NCI-H2171 treated with DMSO at 0.1 percent for 48 hours (cell line): ENCODE measurements at places on chromosomes 3 and 15.
A peak's percentile ranks its signal among the peaks of the same experiment; 100 is the strongest.

GRCh38 chr3:70518356-70518755 lies 205.9 kb upstream of the MDFIC2 start:
- DNase-seq = peak; percentile 17

GRCh38 chr15:34582461-34583371 lies 735 bp downstream of the GOLGA8B start:
- DNase-seq = peak; percentile 23

GRCh38 chr15:96418146-96418545 lies 87.6 kb downstream of the NR2F2 start:
- no peak for DNase-seq

DNA sequence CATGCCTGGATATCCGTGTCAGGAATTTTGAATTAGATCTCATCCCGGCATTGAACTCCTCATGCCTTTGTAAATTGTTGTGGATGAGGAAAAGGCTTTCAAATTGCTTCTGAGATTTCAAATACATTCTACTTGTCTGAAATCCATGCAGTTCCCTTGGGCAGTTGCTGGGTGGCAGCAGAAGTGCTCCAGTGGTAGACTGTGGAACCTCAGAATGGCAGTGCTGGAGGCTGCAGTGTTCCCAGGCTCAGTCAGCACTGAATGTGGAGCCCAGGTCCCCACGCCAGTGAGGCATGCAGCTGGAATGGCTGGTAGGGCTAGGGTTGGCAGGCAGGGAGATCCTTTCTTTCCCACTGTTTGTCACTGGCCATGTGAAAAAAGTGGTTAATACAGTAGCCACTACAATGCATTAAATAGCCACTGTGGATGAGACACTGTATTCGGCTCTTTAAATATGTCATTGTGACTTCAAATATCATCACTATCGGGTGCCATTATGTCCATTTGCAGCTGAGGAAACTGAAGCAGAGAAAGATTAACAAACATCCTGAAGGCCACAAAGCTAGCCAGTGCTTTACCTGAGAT lies 98.6 kb downstream of the TPRG1 start:
- peak; percentile 78 for DNase-seq

DNA sequence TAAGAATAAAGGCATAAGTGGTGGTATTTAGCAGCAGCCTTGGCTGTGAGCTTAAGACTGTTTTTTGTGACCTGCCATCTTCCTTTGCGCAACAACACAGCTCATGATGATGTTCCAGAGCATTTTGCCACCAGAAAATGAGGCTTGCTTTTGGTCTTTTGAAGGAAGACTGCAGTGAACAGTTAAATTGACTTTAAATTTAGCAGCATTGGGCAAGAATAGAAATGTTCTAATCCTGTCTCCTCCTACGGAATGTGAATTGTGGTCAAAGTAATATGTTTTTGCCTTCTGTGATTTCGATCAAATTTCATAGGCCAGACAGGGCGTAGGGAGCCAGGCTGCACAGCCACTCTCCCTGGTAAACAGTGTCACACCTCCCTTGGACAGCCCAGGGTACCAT lies 460.7 kb upstream of the RASGRP1 start:
- DNase-seq = no peak

DNA sequence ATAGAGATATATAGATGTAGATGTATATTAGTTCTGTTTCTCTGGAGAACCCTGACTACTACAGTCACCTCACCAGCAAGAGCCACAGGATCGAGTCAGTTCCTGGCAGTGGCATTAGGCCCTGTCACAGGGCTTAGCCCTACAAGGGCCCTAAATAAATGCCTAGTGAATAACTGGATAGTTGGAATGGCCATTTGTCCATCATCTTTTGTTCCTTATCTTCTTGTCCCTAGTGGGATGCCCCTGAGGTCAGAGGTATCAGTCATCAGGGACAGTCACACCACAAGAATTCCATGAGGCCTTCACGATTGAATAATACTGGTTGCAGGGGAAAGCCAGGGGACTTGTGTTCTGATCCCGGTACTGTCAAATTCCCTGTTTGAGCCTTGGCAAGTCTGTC lies 204.9 kb upstream of the PPP2R3A start:
- DNase-seq = no peak

DNA sequence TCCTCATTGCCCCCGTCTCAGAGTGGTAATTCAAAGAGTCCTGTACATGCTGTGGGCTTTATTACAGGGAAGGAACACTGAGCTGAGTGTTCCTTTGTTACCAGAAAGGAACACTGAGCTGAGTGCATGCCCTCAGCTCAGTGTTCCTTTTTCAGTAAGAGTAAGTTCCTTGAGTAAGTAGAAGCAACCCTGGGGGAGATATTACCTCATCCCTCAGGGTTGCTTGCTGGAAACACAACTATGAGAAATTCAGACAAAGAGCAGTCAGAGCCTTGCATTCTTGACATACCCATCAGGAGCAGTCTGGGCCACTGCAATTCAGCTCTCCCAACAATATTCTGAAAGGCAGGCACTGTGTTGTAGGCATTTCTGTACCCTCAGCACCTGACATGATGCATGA lies 17.0 kb downstream of the CHRM5 start:
- DNase-seq = no peak

DNA sequence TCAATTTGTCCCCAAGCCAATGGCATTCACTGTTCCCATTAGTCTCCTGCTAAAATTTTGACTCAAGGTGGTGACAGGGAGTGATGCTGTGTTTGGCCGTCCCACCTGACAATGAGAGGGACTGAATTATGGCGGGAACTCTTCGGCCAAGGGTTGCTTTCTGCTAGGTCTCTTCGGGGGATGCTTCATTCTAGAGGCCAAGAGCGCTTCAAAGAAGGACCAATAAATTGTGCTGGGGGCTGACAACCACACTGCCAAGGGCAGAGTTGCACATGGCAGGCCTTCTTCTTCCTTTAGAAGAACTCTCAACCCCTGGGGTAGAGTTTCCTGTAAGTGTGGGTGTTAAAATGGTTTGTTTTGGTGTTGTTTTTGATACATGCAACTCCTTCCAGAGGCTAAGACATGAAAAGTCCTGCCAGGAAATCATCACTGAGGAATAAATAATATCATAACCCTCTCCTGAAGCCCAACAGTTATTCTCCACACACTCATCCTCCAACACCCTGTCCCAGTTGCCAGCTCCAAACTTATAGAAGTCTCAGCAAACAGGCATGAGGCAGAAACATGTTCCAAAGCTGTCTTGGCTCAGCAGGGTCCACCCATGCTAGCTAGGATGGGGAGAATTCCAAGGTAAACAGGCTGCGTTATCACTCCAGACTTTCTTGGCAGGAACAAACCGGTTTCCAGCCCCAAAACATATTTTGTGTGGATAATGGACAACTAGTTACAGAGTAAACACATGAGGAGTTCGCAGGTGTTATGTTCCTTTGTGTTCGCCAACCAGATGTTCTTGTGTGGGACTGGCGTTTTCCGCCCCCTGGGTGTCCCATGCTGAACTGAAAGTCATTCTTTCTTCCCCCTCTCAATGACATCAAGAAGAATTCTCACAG lies 396.7 kb upstream of the RGMA start:
- no peak for DNase-seq

DNA sequence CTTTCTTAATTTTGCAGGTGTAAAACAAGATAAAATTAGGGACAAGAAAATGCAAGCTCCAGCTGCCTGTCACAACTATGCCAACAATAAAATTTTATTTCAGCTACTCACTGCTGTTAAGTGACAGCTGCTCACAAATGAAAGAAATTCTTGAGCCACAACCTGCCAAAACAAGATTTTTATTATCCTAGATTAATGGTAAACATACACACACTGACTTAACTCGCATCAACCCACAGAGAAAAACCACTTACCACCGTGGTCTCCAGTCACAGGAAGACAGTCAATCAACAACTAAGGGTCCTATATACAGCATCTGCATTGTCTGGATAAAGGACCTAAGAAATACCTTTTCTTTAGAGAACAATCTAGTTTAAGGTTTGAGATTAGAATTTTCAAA lies 31.3 kb downstream of the EFL1 start:
- DNase-seq = no peak

- DNase-seq = no peak
These were observed 100.2 kb upstream of the BOC start for GRCh38 chr3:113111011-113111707.

DNA sequence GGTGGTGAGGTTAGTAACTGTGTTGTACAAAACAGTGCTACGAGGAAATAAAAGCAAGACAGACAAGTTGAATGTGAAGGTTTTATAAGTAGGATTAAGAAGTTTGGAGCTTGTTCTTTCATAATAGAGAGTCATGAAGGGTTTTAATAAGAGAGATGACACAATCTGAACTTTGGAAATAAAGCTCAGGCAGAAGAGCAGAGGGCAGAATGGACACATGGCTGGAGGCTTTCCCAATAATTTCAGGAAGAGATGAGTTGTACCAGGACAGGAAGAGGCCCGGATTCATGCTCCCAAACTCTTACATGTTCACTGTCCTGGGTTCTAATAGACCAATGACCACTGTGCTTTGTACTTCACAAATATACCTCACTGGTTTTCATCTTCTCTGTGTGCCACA lies 194.8 kb downstream of the SLC9A9 start:
- no peak for DNase-seq

- DNase-seq = no peak
These were observed 15.4 kb downstream of the CRTC3 start for GRCh38 chr15:90545095-90545494.

DNA sequence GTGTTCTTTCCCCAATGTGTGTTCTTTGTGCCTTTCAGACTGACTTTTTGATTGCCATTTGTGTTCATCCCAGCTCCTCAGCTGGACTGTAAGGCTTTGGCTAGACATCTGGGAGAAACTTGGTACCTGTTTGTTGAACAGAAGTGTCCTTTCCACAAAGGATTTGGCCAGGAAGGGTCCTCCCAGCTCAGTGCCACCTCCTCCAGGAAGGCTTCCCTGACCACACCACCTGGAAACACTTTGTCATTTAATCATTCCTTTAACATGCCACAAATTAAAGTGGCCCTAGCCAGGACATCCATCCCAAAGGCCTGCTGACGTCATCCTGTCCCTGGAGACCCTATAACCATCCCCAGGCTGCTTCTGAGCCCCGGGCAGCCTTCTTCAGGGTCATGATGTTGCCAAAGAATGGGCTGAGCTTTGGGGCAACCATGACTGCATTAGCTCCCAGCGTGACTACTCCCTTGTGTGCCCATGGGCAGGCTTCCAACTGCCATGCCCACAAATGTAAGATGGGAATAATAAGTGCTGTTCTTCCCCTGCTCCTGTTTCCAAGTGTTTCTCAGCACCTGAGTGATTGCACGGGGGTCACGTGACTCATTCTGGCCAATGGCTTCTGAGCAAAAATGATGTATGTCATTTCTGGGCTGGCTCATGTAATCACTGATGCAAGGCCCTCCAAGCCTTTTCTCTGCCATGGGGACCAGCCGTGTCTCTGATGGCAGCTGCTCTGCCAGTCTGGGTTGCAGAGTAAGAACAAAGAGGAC lies 112.5 kb upstream of the SMAD3 start:
- no peak for DNase-seq

DNA sequence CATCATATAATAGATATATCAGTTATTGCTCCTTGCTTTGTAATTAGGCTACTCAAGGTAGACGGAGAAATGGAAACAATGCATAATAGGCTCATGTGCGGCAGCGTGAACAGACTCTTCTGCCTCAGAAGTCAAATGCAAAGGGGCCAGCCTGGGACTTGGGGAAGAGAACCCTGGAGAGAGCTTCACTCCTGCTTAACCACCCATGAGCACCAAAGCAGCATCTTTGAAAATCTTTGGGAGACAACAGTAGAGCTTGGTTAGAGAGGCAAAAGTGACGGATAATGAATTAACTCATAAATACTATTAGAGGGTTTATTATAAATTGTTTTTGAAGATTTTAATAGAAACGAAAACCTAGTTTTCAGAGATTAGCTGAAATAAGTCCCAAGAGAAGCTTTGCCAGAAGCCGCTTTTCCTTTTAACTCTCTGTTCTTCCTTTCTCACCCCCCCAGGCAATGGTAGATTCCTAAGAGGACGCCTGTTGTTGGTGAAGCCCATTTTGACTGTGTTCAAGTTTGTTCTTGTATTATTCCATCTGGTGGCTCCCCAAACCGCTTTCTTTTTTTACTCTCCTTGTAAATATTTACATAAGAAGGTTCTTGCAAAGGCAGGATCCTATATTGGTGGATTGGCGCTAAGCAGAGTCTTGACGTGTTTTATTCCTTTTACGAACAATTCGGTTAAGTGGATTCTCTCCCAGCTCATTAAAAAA lies 196.0 kb upstream of the TPRG1 start:
- DNase-seq = peak; percentile 98

GRCh38 chr3:177057768-177058167 lies 139.5 kb downstream of the TBL1XR1 start:
- no peak for DNase-seq

- DNase-seq = no peak
These were observed 34.9 kb downstream of the TSPAN3 start for GRCh38 chr15:77035999-77036471.

DNA sequence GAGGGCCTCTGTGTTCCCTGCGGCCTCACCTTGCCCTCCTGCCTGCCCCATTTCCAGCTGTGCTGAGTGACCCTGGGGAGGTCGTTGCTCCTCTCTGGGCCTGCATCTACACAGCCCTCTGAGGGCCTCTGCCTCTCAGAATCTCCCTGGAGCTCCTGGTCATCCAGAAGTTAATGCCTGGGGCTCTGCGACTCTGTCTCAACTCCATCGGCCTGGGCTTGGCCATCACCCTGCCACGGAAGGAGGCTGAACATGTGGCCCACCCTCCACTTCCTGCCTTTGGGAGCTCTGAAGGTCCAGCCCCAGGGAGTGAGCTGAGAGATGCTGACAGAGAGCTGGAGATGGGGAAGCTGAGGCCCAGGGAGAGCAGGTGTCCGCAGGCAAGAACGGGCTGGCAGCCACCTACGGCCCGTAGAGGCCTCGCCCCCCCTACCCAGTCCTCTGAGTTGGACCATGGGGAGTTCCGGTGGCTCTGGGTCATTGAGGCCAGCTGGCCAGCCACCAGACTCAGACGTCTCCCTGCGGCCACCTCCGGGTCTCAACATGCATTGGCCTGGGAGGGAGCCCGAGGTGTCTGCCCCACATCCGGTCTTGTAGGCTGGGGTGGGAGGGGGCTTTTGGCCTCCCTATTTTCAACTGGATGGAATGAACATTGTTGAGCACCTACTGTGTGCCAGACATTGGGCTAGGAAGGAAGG lies 34.2 kb downstream of the GRIP2 start:
- DNase-seq = no peak

DNA sequence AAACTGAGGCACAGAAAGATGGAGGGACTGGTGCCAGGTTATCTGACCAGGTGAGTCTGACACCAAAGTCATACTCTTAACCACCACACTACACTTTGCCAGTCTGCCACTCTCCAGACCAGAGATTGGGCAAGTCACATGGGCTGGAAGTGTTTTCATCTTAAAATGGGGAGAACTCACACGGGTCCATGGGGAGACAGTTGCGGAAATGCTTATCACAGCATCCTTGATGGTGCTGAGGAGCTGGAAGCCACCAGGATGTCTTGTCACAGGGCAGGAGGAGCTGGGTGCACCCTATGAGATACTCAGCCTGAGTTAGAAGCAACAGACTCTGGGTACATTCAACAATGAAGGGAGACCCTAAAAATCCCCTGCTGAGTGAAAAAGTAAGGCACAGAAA lies 4.8 kb downstream of the GALNT15 start:
- DNase-seq = no peak
